ENCODE measurements at places on chromosomes 12 and 14.

GRCh38 chr12:108911915-108912314 lies 32.0 kb downstream of the DAO start:
- no peak for DNase-seq

DNA sequence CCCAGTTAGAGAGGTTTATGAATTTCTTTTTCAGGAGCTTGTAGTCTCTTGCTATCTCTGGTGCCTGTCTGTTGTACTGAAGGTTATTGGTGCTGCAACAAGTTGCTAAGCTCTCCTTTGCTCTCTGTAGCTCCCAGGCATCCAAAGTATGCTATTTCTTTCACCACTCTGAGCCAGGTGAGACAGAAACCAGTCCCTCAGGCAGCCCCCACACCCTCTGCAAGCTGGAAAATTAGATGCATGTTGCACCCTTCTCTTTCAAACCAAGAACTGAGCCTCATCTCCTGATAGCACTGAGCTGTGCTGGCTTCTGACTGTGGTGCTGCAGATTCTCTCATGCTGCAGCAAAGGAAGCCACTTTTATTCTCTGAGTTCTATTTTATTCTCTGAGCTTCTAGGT lies 9.6 kb upstream of the TRIM9 start:
- DNase-seq: no peak

GRCh38 chr14:41663473-41663850 lies 56.8 kb downstream of the LRFN5 start:
- no peak for DNase-seq

DNA sequence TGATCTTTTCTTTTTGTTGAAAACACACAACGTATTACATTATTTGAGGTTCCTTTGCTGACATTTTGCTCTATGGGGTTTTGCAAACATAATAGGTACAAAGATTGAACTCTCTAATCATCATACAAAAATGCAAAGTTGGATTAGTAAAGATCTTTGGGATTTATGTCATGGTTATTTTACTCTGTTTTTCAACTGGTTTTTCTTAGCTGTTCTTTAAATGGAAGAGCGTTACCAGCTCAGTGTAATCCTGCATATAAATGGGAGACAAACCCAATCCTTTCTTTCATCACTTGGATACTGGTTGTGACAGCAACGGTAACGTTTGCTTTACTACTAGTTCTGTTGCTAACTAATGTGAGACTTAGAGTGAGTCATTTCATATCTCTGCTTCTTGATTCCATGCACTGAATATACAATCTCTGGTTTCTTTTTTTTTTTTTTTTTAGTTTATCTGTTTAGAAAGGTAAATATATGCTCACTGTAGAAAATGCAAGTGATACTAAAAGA lies 104.9 kb upstream of the NOVA1 start:
- DNase-seq: no peak

- no peak for DNase-seq
Observed at GRCh38 chr12:64506955-64507354, 55.0 kb downstream of the TBK1 start.

DNA sequence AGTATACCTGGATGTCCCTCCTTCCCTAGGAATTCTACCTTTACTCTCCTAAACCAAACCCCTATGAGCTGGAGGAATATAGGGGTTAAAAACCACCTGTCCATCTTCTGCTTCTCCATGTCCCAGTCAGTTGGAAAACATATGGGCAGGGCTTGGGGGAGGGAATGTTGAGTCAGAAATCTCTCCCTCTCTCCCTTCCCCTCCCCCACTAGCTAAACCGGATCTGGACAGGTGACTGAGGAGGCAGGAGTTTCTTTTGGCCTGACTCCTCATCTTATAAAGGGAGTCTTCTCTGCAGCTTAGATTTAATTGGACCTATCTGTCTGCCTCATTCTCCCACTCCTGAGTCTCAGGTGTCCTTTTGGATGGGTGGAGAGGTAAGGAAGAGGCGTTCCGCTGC lies 6.1 kb downstream of the ERBB3 start:
- peak; percentile 77 for DNase-seq

DNA sequence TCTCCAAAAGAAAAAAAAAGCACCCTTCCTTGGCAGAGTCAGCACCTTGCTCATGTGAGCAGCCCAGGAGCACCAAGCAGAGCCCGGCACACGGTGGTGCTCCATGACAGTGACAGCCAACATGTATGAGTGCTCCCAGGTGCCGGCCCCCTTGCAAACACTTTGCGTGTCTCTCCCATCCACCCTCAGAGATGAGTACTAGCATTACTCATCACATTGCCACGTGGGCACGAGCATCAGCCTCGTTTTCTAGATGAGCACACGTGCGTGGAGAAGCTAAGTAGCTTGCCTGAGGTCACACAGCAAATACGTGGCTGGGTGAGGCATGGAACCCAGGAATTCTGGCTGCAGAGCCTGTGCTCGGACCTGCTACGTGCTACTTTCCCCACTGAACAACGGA lies 177.9 kb upstream of the PRMT8 start:
- no peak for DNase-seq

DNA sequence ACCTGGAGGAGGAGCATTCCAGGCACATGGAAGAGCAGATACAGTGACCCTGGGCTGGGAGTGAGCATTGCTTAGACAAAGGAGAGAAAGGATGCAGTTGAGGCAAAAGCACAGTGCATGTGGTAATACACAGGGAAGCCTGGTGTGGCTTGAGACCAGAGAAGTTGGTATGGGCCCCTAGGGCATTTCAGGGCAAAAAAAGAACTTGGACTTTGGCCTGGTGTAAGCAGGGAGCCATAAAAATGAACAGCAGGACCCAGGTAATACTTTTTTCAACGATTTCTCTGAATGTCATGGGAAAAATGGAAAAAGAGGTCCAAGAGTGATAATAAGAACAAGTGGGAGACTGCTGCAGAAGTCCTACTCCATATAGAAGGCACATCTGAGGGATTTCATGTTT lies 163.9 kb downstream of the ASCL4 start:
- no peak for DNase-seq

DNA sequence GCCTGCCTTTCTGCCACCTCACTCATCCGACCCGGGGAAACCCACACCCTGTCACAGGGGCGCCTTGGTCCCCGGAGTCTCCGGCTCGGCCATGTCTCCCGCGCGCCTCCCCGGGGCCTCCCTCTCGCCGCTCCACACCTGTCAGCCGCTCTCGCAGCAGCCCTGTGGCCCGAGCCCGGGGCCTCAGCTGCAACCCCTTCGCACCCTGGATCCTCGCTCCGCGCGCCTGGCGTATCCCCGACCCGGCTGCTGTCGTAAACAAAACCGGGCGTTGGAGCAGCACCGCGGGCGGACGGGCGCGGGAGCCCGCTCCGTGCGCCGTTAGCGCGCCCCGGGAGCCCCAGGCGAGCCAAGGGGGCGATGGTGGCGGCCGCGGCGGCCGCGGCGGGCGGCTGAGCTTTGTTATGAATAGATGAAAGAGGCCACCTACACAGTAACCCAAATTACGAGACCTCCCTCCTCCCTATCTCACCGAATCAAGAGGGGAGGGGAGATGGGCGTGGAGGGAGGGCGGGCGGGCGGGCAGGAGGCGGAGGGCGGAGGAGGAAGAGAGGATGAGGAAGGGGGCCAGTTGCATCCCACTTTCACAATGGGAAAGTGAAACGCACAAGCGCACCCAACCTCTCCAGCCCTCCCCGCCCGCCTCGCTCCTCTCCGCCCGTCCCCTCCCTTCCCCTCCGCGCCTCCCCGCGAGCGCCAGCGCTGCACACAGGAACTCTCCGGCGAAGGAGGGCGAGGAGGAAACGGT lies at the start of gene PLXNC1:
Gene PLXNC1 (plus strand): TSS at position 587 of the 748 bp plus-strand sequence. CDS start 395 bp downstream, outside the sequence.
- peak; percentile 70 for DNase-seq

Data from colonic mucosa (tissue), 4 donors.